Mesothelial cell of epicardium (in vitro differentiated cells): ENCODE measurements at places on chromosomes 4 and X. TPM values are rescaled to one million over a fixed set of nuclear protein-coding genes. Genes with fewer than 3 reads are reported as not detected.

The SHROOM3 gene
- 57.1 to 62.7 TPM (median 58.4 TPM) in 3 replicates for total RNA-seq

The ADH1B gene
- total RNA-seq: 0.14 TPM in 1 of 3 replicates, not detected in the others

The GLOD5 gene
- not detected in 3 replicates for total RNA-seq

The STARD8 gene
- 6.3 to 7.1 TPM (median 6.4 TPM) in 3 replicates for total RNA-seq

The PRMT9 gene
- 13.6 to 14.8 TPM (median 13.6 TPM) in 3 replicates for total RNA-seq

The NAP1L3 gene
- total RNA-seq: 25.0 to 26.0 TPM (median 25.4 TPM) in 3 replicates

The C4orf50 gene
- 0.02 to 0.04 TPM in 2 of 3 replicates, not detected in the other for total RNA-seq

The NRK gene
- 47.4 to 48.2 TPM (median 47.8 TPM) in 3 replicates for total RNA-seq

The CYTL1 gene
- 13.9 to 18.0 TPM (median 16.9 TPM) in 3 replicates for total RNA-seq

The EREG gene
- total RNA-seq: 0.04 to 0.22 TPM in 2 of 3 replicates, not detected in the other

The SLC4A4 gene
- 4.9 to 8.3 TPM (median 5.1 TPM) in 3 replicates for total RNA-seq

The TBC1D19 gene
- total RNA-seq: 14.1 to 15.7 TPM (median 14.6 TPM) in 3 replicates

The VSIG4 gene
- total RNA-seq: not detected in 3 replicates

The RAB41 gene
- total RNA-seq: not detected in 3 replicates

The DUX4 gene
- total RNA-seq: not detected in 3 replicates

The SRPX2 gene
- total RNA-seq: 13.7 to 16.2 TPM (median 15.1 TPM) in 3 replicates

The TFDP3 gene
- total RNA-seq: not detected in 3 replicates

The FOXR2 gene
- total RNA-seq: not detected in 3 replicates

The SUPT20HL1 gene
- total RNA-seq: not detected in 3 replicates

The DTHD1 gene
- not detected in 3 replicates for total RNA-seq

The MAGEA11 gene
- total RNA-seq: not detected in 3 replicates

The MAGEA12 gene
- not detected in 3 replicates for total RNA-seq

The CPEB2 gene
- 4.1 to 5.3 TPM (median 4.8 TPM) in 3 replicates for total RNA-seq

The AMELX gene
- total RNA-seq: not detected in 3 replicates

The MSANTD1 gene
- total RNA-seq: 2.5 to 3.1 TPM (median 2.6 TPM) in 3 replicates

The TCP11X2 gene
- not detected in 3 replicates for total RNA-seq

The RXFP1 gene
- total RNA-seq: 0.07 TPM in 1 of 3 replicates, not detected in the others

The OR13H1 gene
- not detected in 3 replicates for total RNA-seq

The GPR143 gene
- 6.4 to 7.7 TPM (median 7.3 TPM) in 3 replicates for total RNA-seq

The TRMT44 gene
- 37.9 to 41.7 TPM (median 41.2 TPM) in 3 replicates for total RNA-seq

The MTMR8 gene
- total RNA-seq: 2.8 to 3.7 TPM (median 3.0 TPM) in 3 replicates

The SFRP2 gene
- total RNA-seq: 22.8 to 27.1 TPM (median 23.8 TPM) in 3 replicates

The RAB39B gene
- total RNA-seq: 1.6 to 1.9 TPM (median 1.7 TPM) in 3 replicates

The PAGE4 gene
- total RNA-seq: 0.60 to 0.67 TPM in 2 of 3 replicates, not detected in the other

The MEPE gene
- total RNA-seq: not detected in 3 replicates

The PABPC4L gene
- 14.5 to 15.0 TPM (median 14.8 TPM) in 3 replicates for total RNA-seq
